Cerebellar nuclear complex (tissue), 1 donor: ENCODE measurements at places on chromosomes 12 and 14.

- no peak for DNase-seq
Measured at GRCh38 chr12:74286254-74286653, 251.4 kb upstream of the ATXN7L3B start.

DNA sequence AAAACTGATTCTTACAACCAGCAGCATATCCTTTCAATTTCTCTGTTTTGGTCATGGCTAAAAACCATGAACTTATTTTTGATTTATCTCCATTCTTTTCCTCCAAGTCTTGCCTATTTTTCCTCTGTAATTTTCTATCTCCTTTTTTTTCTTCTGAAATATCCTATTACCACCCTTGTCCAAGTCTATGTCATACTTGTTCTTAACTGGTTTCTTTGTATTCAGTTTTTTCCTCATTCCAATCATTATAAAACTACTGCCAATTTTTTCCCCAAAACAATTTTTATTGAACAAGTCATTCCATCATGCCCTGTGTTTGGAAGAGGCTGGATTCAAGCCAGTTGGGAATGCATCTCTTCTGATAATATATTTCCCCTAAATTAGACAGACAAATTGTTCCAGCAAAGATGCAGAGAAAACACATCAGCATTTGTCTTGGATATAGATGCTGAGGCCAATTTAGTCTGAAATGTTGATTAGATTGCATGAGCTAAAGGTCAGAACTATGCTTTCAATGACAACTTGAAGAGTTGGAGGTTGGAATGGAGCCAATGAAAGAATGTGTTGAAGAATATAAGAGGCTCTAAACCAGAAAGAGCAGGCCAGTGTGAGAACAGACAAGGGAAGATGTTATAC, 30.7 kb downstream of the OTOGL start:
- DNase-seq: no peak

DNA sequence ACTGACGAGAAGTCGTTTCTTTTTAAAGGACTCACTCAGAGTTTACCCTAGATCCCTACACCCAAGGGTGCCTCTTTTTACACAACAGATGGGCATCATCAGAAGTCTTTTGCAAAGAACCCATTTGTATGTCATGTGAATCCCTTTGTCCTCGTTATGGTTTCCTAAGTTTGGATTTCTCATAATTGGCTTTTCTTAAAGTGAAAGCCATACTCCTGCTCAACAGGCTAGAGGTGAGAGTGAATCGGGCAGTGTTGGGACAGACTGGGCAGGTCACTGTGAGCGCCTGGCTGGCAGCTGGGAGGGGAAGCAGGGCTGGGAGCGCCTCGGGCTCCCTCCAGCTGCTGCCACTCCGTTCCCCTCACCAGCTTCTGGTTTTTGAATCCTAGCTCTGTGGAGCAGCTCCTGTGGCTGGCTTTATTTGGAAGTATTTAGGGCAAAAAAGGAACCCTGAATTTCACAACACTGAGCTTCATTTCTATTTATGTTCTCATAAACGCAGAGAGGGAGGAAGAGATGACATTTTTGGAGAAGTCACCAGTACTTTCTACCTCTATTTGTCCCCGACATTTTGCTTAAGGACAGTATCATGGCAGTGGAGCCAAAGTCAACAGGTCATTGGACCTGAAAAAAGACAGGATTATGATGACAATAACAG, 63.8 kb upstream of the ACTN1 start:
- no peak for DNase-seq

- DNase-seq: no peak
Measured at GRCh38 chr14:25945746-25946145, 652.1 kb downstream of the NOVA1 start.

GRCh38 chr12:117388951-117389446, 27.6 kb upstream of the NOS1 start:
- DNase-seq: no peak

DNA sequence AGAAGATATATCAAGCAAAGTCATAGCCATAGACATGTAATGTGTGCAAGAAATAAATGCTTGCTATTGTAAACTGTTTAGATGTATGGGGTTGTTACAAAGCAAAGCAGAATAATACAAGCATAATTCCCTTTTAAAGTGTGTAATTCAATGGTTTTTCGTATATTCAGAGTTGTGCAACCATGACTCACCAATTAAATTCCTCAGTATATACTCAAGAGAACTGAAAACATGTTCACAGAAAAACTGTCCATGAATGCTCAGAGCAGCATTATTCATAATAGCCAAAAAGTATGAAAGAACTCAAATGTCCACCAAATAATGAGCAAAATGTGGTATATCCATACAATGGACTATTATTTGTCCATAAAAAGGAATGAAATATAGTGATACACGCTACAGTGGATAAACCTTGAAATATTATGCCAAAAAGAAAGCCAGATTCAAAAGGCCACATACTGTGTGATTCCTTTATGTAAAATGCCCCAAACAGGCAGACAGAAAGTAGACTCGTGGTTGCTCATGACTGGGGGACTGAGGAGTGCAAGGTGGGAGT, 9.3 kb downstream of the GXYLT1 start:
- DNase-seq: no peak

DNA sequence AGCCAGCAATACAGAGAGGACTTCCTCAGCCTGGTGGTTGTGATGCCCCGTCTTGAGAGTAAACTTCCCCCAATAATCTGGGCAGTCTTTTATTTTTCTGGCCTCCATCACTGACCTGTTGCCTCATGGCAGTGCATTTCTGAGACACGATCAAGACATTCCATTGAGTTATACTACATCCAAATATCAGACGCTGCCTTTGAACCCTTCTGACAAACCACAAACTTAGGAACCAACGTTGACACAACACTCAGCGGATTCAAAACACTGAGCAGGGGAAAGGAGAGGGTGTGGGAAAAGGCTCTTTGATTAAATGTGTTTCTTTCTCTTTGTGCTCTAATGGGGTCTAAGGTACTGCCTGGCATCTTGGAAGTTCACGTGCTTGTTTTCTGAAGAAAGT, 100.7 kb upstream of the TBX5 start:
- no peak for DNase-seq

- DNase-seq: no peak
Measured at GRCh38 chr14:71918955-71919354, 13.3 kb upstream of the RGS6 start.

DNA sequence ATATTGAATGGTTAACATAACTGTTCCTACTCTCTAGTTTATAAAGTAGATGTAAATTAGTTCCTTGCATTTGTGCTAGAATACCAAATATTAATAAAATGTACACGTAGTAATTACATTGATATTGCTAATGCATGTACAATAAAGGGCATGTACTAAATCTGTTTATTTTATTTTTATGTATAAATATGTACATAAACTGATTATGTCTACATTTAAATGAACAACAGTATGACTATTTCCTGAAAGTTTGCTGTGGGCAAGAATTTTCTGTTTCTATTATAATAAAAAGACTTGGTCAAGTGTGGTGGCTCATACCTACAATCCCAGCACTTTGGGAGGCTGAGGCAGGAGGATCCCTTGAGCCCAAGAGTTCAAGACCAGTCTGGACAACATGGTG, 257.2 kb upstream of the FOXN3 start:
- no peak for DNase-seq

DNA sequence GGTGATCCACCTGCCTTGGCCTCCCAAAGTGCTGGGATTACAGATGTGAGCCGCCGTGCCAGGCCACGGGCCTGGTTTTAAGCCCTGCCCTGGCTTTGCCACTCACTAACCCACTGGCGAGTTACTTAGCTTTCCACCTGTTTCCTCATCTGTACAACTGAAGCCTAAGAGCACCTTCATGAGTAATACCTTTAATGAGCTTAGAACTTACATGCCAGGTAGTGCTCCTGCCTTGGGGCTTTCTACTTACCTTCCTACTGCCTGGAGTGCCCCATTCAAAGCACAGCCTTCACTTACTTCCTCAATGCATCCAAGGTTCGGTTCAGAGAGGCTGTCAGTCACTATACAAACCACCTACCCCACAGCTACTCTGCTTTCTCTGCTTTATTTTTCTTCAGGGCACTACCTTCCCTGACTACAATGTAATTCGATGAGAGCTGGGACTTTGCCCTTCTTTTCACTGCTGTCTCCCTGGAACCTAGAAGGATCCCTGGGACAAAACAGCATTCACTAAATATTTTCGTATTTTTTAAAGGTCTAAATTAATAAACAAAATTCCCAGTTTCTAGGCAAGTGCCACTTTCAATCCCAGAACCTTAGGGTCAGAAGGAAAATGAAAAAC, 13.8 kb downstream of the ZCCHC8 start:
- DNase-seq: no peak

DNA sequence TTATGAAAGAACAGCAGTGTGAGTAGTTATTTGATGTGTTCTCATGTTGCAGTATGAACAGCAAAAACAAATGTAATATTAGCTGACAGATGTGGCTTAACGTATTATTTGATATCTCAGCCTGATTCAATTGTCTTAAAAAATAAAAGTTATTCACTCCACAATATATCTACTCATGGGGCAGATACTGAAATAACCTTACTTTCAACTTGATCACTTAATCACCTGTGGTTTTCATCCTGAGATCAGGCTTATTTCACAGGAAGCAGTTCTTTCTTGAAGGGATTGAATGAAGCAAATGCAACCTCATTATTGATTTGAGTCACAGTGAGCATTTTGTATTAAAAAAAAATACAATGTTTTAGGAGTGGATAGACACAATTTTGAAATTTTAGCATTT, 90.3 kb downstream of the AKAP6 start:
- no peak for DNase-seq

- DNase-seq: no peak
Measured at GRCh38 chr12:91126516-91126915, 15.2 kb upstream of the LUM start.

DNA sequence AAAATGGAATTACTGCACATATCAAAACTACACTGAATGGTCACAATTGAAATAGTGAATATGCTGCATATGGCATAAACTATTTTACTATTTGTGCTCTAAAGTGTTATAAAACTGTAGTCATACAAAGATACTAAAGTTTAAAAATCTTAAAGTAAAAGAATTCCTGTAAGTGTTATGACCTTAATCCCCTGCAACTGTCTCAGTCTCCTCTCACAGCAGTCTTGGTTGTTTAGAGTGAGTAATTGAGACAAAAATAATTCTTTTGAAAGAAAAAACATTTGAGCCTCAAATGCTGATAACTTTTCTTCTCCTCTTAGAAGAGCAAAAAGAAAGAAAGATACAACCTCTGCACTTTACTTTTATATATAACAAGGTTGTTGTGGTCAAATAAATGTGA, 99.9 kb downstream of the SYT1 start:
- DNase-seq: no peak

- DNase-seq: no peak
Measured at GRCh38 chr14:24913021-24913420, 136.9 kb downstream of the STXBP6 start.

GRCh38 chr14:38874721-38875120, 228.3 kb downstream of the SEC23A start:
- DNase-seq: no peak

GRCh38 chr14:52238682-52239081, 28.8 kb upstream of the PTGDR start:
- no peak for DNase-seq

GRCh38 chr12:81333812-81334211, 255.9 kb downstream of the ACSS3 start:
- no peak for DNase-seq

- no peak for DNase-seq
Measured at GRCh38 chr12:130715998-130716968, at the start of gene RIMBP2. Gene RIMBP2 (minus strand): TSS chr12:130716299. CDS start chr12:130479013, 237,286 bp downstream.

DNA sequence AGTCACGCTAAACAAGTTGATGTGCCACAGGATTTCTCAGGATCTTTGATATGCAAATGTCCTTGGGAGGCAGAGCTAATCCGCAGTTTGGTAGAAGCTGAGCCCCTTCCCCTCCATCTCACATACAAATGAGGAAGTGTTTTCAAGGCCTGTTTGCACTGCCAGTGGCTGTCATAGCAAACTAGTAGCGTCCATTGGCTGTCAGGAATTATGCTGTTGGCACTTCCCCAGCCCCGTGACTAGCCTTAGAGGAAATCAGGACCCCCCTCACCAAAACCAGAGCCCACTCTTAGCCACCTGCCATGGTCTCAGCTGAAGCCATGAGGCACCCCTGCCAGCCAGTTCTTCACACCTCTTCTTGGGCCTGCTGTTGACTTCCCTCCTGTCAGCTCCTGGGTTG, 253.9 kb downstream of the CACNA1C start:
- DNase-seq: no peak

GRCh38 chr12:89920866-89921265, 212.2 kb upstream of the ATP2B1 start:
- no peak for DNase-seq

DNA sequence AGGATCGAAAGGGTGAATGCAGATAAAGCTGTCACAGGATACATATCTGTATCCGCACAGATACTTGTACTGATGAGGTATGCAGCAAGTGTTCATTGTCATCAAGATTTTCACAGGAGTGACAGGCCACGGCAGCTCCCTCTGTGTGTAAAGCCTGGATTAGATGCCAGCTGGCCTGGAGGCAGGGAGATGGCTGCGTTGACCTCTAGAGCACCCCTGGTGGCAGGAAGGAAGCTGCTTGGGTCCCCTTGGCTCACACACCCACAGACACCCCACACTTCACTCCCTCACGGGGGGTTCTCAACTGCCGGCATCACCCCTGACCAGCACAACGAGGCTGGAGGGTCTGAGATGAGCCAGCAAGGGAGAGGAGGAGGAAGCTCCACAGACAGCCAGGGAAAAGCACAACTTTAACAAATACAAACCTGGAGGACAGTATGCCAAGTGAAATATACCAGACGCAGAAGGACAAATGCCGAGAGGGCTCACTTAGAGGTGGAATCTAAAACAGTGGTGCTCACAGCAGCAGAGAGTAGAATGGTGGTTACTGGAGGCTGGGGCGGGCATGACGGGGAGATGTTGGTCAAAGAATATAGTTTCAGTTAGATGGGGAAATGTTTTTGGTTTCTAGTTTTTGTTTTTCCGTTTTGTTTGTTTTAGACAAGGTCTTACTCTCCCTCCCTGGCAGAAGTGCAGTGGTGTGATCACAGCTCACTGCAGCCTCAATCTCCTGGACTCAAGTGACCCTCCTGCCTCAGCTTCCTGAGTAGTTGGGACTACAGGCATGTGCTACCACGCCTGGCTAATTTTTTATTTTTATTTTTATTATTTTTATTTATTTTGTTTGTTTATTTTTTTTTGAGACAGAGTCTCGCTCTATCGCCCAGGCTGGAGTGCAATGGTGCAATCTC, 45.7 kb downstream of the TEAD4 start:
- no peak for DNase-seq

GRCh38 chr12:18719922-18720510, 17.8 kb downstream of the PLCZ1 start:
- DNase-seq: no peak

GRCh38 chr14:37091651-37092050, 80.8 kb downstream of the SLC25A21 start:
- DNase-seq: no peak

GRCh38 chr12:132165584-132165983, 21.3 kb downstream of the NOC4L start:
- DNase-seq: no peak
